ENCODE measurements at places on chromosomes 4 and X.

- DNase-seq: no peak
Measured at GRCh38 chr4:186058253-186058979, 10.5 kb upstream of the TLR3 start.

GRCh38 chrX:118392716-118393115 lies 46.8 kb downstream of the WDR44 start:
- no peak for DNase-seq

GRCh38 chrX:153496590-153496959 lies 1.8 kb downstream of the BGN start:
- no peak for DNase-seq

GRCh38 chrX:135185795-135186443 lies 14.7 kb upstream of the CT55 start:
- peak; percentile 34 for DNase-seq

DNA sequence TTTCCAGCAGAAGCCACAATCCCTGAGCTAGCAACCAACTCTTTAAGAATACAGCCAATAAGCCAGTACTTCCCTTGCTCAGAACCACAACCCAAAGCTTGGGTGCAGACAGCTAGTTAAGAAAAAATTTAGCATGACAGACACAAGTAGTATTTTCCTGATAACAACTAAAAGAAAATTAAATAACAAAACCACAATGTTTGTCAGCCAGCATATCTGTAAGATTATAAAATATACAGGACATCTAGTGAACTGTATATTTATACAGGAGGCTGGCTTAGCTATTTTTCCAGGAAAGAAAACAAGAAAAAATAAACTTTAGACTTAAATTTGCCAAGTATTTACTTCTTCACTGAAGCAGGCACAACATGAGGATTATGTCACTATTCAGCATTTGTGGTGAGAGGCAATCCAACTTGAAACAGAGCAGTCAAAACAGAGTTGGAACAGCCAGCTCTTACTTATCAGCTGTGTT lies 6.6 kb downstream of the PF4V1 start:
- DNase-seq: no peak

DNA sequence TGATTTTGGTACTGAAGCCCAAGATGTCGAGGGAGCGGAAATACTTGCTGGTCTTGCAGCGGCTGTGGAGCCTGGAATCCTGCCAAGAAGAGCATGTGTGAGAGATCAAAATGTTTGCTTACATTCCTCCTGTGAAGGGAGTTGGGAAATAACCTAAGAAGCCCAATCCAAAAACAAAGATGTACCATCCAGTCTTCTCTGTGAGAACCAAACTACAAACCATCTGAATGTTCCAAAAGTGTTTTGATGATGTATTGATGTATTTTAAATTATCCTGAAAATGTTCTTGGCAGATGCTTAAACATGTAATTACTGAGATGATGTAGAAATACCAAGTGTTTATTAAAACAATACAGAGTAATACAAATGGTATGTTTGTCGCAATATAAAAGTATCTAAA lies 10.1 kb upstream of the ADH1A start:
- DNase-seq: no peak

GRCh38 chrX:124035657-124036056 lies 74.2 kb downstream of the STAG2 start:
- no peak for DNase-seq

GRCh38 chr4:44086753-44087152 lies 361.9 kb downstream of the KCTD8 start:
- DNase-seq: no peak

DNA sequence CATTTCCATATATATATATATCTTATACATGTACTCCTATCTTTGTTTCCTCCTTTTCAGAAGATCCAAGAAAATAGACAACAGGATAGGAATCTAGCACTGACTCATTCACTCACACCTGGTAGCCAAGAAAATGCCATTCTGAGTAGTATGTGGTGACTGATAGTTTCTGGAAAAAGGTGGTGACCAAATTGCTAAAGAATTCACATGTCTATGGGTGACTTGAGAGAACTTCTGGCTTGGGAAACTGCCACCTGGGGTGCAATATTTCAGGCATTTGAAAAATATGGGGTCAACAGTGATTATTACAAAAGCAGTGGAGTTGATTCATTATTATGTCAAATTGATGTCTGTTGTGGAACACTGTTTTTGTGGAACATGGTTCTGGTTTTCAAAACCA lies 605.1 kb downstream of the PCDH18 start:
- DNase-seq: no peak
